ENCODE measurements at places on chromosomes 7 and 10.

- no peak for DNase-seq
Measured at GRCh38 chr10:99854860-99855259, 72.4 kb downstream of the ABCC2 start.

DNA sequence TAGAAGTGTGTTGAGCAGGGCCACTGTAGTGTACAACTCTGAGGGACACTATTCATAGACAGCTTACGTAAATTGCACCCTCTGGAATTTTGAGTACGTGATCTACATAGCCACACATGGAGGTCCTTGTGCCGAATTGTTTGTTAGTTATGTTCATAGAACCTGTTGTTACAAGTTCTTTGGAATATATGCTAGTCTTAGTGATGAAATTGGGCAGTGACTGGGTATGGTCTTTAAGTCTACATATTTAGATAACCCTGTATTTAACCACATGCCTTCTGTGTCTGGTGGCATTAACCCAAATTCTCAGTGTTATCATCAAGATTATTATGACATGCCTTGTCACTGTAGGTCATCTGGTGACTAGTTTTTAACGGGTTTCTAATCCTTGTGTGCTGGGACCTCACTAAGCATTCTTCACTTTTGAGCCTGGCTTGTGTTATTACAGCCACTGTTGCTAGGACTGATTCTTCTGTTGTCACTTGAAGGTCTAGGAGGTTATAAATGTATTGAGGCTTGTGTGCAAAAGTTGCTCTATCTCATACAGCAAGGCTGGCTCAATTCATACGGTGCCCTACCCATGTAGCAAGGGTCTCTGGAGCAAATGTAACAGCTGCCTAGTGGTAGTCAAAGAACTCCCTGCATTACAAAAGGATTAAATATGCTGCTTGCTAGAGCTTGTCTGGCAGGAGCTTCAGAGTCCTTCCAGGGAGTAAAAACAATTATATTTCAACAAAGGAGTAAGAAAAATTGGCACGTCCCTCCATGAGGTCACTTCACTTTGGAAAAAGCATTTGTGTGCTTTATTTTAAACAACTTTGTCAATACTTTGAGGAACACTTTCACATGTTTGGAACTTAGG lies 65.4 kb downstream of the CDK14 start:
- DNase-seq, result no peak

DNA sequence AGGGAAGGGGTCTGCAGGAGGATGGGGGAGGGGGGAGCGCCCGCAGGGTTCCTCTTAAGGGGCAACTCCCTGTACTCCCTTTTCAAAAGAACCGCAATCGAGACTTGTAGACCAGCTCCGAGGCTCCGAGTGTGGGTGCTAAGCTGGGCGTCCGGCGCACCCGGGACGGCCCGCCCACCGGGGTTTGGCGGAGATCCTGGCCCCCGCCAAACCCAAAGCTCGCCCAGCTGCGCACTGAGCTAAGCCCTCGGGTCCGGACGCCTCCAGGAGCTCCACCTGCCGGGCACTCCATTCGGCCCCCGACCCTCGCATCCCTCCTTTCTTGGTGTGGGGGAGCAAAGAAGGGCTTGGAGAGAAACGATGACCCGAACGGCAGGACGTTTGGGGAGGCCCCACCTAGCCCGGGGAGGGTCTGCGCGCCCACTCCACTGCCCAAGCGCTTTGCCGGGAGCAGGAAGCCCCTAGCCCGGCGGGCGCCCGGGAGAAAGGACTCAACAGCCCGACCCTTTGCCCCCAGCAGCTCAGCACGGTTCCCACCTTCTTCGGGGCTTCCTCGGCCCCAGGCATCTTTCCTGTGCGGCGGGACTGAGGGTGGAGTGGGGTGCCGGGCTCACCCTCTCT lies 651 bp downstream of the AFAP1L2 start:
- no peak for DNase-seq

GRCh38 chr10:10551596-10552301 lies 465.9 kb upstream of the CELF2 start:
- DNase-seq, result no peak

GRCh38 chr7:19375976-19376375 lies 230.8 kb upstream of the FERD3L start:
- no peak for DNase-seq

GRCh38 chr10:102534333-102534732 lies 30.6 kb downstream of the SUFU start:
- no peak for DNase-seq

DNA sequence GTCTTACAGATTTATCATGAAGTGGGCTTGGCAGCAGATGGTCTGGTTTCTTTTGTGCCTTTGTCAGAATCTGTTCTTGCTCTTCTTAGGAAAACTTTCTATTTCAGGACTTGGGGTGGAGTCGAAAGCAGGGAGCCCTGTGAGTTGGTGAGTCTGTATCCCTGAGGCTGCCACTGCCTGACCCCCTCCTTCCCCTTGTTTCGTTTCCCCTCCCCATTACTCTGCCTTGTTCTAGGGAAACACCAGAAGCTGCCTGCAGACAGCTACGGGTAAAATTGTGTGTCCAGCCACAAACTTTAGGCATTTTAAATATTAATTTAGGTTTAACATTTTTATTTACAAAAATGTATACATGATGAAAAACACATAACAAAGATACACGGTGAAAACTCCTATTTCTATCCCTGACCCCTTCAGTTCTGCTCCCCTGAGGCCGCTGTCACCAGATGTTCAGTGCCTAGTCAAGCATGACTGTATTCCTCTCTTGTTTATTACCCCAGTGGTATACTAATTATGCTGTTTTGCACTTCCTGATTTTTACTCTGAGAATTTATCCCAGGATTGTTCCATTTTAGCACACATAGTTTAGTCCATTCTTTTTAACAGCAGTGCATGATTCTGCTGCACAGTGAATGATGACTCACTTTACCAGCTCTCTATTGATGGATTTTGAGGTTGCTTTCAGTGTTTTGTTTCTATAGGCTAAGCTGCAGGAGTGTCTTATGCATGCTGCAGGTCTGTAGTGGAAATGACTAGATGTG lies 9.1 kb downstream of the TSPAN14 start:
- DNase-seq, result no peak

DNA sequence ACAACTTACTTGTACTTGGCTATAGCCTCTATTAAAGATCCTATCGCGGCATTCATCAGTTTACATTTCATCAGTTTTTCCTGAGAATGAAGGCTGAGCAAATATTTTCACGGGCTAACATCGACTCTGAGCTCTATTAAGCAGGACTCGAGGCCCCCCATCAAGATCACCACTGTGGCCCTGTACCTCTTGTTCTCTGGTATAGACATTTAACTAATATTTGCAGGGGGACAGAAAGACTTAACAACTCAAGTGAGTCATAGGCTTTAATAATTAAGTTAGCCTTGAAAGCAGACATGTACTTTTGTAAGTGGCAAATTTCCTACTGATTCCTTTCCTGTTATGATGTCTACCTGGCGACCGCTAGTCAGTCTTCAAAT lies 45.4 kb downstream of the DOCK4 start:
- DNase-seq, result no peak

DNA sequence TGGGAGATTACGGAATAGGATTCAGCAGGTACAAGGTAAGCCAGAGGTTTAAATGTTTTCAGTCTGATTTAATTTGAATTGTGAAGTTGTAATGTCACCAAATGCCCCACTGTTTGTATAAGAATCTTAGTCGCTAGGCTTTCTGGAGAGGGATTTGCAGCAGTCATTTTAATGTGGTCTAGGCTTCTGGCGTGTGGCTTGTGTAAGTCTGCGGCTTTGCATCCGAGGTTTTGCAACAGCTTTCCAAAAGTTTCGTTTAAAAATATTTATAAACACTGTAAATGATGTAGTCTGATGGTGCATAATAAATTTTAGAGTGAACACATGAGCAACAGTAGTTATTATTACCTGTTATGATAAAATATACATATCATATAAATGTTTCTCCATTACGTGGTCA lies 26.1 kb upstream of the BHLHA15 start:
- no peak for DNase-seq

DNA sequence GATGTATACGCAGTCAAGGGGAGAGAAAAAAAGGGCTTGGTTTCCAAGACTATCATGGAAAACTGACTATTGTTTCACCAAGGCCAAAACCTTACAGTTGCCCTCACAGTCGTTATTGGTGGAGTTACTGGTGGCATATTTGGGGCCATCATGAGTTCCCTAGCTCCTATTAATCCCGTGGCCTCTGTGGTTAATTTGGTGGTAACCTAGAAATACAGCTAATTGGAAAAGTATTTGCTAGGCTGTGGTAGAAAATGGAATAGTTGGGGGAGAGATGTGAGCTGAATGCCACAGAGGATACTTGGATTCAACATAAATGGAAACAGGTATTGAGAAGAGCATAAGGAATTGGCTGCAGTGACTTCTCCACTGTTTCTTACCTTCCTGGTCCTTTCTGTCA lies 450.7 kb downstream of the KCNMA1 start:
- DNase-seq, result no peak

GRCh38 chr10:114073395-114074186 lies 29.9 kb downstream of the ADRB1 start:
- DNase-seq, result no peak

GRCh38 chr10:86105181-86105580 lies 261.4 kb downstream of the GRID1 start:
- no peak for DNase-seq

DNA sequence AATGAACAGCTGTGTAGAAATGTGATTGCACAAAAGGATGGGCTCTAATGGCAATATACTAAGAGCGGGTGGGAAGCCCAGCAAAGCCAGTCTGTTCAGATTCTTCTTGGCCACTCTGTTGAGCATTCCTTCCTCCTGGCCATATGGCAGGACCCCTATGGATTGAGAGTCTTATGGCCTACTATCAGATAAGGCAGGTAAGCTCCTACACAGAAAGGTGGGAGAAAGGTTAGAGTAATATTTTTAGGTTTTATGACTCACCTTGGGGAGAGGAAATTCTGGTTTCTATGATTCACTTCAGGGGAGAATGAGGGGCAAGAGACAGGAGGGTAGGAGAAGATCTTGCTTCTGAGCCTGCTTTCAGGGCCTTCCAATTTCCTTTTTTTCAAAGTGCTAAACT lies 15.1 kb upstream of the AKR1B10 start:
- no peak for DNase-seq

- no peak for DNase-seq
Measured at GRCh38 chr10:113879691-113880090, 25.2 kb downstream of the NHLRC2 start.

DNA sequence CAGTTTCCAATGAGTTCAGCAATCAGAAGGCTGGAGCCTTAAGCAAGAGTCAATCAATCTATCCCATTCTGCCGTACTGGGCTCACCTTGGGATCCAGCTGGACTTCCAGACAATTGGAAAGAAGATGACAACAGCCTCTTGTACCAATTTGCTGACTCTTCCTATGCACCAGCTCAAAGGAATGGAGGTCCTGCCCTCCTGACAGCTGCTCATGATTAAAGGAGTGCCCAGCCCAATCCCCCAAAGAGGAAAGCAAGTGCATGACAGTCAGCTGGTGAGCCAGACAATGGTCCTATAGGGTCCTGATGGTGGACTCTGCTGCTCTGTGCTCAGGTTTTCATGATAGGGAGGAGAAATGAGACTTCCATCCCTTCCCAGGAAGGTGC lies 25.1 kb downstream of the VSTM4 start:
- no peak for DNase-seq

- DNase-seq, result no peak
Measured at GRCh38 chr7:18064242-18064838, 36.7 kb upstream of the PRPS1L1 start.

DNA sequence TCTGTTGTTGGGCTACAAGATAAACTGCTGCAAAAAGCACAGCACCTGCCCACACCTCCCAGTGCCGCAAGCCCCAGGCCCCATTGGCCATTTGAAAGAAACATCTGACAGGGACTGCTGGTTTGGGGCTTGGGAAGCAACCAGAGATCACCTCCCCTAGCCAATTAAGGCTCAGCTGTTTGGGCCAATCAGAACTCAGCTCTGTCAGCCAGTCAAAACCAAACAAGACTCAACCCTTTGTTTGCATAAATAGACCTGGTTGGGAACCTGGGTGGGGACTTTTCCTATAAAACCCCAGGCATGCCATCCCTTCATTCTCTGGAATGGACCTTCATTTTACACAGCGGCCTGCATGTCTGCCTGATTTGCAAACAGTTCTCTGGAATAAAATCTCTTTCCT lies 17.2 kb upstream of the NME8 start:
- no peak for DNase-seq

GRCh38 chr7:44618753-44619152 lies 12.3 kb downstream of the OGDH start:
- DNase-seq, result no peak

DNA sequence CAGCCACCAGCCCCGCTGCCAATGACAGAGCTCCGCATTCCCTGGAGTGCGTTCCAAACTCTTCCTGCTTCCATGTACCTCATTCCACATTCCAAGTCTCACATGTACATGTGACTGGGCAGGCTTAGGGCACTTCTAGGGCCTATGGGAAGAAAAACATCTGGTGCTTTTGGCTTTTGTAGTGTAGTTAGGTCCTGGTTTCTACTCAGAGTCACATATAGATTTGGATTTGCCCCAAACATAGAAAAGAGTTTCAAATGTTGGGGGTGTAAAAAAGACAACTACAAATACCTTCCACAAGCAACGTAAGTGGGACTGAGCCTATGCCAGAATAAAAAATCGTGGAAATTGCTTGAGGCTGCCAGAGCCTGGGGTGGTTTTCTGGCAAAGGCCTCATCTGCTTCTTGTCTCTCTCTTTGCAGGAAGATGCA lies 84.1 kb downstream of the ZNF467 start:
- no peak for DNase-seq

GRCh38 chr10:91713461-91714072 lies 80.7 kb upstream of the PPP1R3C start:
- no peak for DNase-seq

DNA sequence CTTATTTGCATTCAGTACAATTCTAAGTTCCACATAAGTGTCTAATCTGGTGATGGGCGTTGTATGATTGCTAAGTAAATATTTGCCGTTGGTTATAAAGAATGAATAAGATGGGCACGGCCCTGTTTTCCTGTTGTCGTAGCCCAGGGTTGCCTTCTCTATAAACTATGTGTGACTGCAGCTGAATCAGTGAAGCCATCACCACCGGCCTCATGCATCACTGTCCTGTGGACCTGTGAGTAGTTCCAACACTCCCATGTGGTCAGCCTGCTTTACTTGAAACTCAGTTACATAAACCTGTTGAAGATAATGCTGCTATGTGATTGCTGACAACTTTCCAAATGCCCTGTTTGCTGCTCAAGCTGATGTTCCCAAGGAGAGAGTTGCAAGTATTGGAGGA lies 21.6 kb upstream of the KLF6 start:
- DNase-seq, result no peak

DNA sequence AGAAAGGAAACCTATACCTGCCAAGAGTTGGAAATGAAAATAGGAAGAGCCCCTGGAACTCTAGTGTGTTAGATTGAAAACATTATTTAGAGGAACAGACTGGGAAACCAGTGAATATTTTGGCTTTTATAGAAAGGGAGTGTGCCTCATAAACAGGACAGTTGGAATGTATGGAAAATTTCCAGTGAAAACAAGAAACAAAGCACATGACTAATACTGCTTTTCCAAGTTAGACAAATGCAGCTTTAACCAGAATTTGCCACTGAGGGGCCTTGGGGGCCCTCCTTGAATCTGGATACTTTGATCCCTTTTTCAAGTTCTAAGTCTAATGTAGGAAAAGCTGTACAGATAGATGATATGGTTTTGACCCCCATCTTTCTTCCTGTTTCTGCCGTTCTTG lies 21.2 kb downstream of the ITGB8 start:
- no peak for DNase-seq

GRCh38 chr7:69017208-69017607 lies 581.1 kb upstream of the AUTS2 start:
- no peak for DNase-seq

Data from GM12892 (cell line).